ENCODE measurements at places on chromosomes 6 and 20. TPM values are rescaled to one million over a fixed set of nuclear protein-coding genes. Genes with fewer than 3 reads are reported as not detected.
A peak's percentile ranks its signal among the peaks of the same experiment; 100 is the strongest.

Gene GPSM3
- polyA plus RNA-seq: 6.2 TPM

GRCh38 chr6:157726892-157727628 lies 96.0 kb upstream of the SNX9 start:
- peak; percentile 63 for DNase-seq

Gene MLIP
- polyA plus RNA-seq: 102 TPM

GRCh38 chr6:144197919-144198318 lies 47.6 kb downstream of the STX11 start:
- no peak for DNase-seq

- peak; percentile 34 for DNase-seq
Measured at GRCh38 chr6:15299430-15300131, 53.7 kb downstream of the JARID2 start.

DNA sequence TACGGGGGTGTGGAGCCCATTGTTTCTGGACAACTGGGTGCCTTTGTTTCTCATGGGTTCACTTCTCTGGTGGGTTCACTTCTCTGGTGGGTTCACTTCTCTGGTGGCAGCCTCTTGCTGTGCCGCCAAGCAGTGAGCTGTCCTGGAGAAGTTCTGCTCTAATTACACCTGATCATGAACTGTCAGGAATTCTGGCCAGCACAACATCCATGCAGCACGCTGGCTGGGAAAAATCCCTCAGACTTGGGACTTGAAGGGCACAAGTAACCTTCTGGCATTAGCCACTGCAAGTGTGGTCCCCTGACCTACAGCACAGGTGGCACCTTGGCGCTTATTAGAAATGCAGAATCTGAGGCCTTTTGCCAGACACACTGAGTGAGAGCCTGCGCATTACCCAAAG lies 752.5 kb downstream of the QKI start:
- DNase-seq: no peak

- DNase-seq: no peak
Measured at GRCh38 chr20:34001378-34001777, 7.7 kb downstream of the RALY start.

DNA sequence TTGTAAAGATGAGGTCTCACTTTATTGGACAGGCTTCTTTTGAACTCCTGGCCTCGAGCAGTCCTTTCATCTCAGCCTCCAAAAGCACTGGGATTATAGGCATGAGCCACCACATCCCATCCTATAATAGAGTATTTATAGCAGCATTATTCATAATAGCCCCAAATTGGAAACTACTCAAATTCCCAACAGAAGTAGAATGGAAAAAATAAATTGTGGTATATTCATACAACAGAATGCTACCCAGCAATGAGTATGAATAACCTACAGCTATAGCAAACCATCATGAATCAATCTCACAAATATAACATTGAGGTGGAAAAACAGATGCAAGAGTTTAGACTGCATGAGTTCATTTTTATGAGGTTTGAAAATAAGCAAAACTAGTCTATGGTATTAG lies 84.8 kb upstream of the BTBD3 start:
- DNase-seq: no peak

GRCh38 chr20:31712564-31713311 lies 9.9 kb downstream of the BCL2L1 start:
- DNase-seq: peak; percentile 91

DNA sequence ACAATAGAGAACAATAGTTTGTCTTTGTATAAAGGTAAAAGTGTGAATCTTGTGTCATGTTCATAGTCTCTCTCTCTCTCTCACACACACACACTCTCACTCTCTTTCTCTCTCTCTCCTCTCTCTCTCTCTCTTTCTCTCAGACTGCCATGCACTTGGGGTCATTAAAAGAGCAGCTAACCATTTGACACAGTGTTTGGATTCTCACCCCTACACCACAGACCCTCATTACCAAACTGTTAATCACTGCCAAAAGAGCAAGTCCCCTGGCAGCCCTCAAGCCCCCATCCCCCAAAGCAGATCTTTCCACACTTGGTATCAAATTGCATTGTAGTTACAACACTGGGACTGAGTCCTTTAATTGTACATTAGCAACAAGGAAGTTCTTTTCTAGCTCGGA lies 305.8 kb upstream of the RSPO3 start:
- no peak for DNase-seq

DNA sequence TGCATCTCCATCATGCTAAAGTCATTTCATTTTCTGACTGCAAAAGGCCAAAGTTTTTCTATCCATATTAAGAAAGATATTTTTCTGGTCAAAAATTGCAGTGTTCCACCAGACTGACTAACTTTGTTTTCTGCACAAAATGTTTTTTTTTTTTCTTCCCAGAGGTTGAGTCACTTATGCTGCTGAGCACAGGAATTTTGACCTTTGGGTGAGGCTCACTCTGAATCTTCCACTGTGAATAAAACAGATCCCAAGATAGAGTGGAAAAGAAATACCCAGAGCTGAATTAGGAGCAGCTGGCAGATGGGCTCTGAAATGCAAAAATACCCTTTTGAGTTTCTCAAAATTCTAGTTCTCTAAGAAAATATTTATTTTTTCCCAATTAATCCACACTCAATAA lies 996.8 kb downstream of the KIF16B start:
- DNase-seq: no peak

GRCh38 chr20:54485631-54486030 lies 10.2 kb downstream of the DOK5 start:
- DNase-seq: no peak

Gene GNAS-AS1
- polyA plus RNA-seq: 1.1 TPM

- no peak for DNase-seq
Measured at GRCh38 chr6:143707697-143708096, 29.9 kb downstream of the PHACTR2 start.

GRCh38 chr6:36947570-36948351 lies 6.8 kb upstream of the PI16 start:
- DNase-seq: no peak

GRCh38 chr6:79079561-79080041 lies 1.5 kb upstream of the PHIP start:
- no peak for DNase-seq

- DNase-seq: no peak
Measured at GRCh38 chr6:46323966-46324622, 153.3 kb upstream of the ENPP5 start.

- DNase-seq: no peak
Measured at GRCh38 chr6:147441751-147442150, 66.7 kb upstream of the SAMD5 start.

DNA sequence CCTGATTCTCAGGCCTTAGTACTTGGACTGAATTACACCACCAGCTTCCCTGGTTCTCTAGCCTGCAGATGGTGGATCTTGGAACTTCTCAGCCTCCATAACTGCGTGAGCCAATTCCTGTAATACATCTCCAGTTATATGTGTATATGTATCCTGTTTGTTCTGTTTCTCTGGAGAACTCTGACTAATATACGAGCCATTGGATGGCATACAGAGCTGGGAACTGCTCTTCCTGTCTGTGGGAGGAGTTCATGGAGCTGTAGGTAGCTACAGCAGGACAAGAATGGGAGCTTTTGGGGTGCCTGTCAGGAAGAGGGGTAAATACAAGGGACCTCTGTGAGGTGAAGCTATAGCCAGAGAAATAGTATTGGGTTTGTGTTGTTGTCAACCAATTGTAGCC lies 41.2 kb downstream of the TMEM14A start:
- DNase-seq: no peak

DNA sequence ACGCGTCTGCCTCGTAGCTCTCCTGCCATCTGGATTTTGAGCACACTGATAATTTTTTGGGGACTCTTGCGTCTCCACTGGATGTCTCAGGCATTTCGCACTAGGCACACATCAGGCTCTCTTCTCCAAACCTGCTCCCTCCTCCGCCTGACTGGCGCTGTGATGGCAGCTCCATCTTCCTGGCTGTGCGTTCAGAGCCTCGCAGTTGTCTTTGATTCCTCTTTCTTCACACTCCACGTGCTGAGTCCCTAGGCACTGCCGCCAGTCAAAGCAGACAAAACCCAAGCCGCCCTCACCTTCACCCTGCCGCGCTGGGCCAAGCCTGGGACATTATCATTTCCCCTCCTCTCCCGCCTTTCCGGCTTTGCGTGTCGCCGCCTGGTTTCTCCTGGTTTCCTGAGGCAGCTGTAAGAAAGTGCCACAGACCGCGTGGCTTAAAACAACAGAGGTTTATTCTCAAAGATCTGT lies 778 bp downstream of the PSMG4 start:
- peak; percentile 33 for DNase-seq

GRCh38 chr6:44072959-44073611 lies 54.2 kb downstream of the MRPL14 start:
- peak; percentile 87 for DNase-seq

- no peak for DNase-seq
Measured at GRCh38 chr6:53825532-53826321, 30.9 kb downstream of the LRRC1 start.

Gene HCRTR2
- polyA plus RNA-seq: not detected

- no peak for DNase-seq
Measured at GRCh38 chr20:62001178-62001715, 64.4 kb downstream of the TAF4 start.

DNA sequence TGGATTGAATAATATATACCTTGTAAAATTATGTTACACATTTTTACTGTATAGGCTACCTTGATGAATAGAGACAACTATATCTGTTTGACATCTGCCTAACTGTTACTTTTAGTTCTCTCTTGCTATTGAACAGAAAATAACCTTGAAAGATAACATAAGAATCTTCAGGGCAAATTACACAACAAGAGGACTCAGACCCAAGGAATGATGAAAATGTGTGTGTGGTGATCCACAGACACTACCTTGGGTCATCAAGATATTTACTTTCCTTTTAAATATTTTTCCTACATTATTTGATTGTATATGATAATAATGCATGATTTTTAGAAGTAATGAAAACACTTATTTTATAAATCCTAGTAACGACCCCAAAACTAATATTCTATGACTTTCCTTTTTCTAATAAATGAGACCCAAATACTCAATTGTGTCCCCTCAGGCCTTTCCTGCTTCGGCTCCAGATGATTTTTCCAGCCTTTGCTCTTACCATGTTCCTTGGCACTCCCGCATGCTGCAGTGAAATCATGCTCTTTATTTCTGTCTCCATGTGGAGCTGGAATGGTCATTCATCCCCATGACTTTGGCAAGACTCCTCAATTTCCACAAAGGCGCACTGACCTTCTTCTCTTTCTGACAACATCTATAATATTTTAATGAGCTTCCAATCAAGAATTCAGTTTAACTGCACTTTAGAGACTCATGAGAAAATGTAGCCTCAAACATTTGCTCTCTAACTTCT lies 187.6 kb downstream of the EPM2A start:
- no peak for DNase-seq

DNA sequence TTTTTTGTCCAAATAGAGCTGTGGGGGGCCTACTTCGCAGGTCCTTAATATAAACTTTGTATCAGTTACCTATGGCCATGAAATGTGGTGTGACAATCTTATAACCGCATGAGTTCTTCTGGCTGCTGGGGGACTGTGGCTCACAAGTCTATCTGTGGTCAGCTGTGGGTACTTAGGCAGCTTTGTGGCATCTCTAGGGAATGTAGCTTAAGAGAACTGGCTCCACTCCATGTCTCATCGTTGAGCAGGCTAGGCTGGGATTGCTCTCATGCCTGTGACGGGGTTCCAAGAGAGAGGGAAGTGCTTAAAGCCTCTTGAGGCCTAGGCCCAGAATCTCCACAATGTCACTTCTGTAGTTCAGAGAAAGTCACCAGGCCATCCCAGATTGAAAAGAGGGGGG lies 140.5 kb downstream of the BTBD3 start:
- DNase-seq: no peak

GRCh38 chr20:15379681-15380296 lies 1042.4 kb upstream of the FLRT3 start:
- DNase-seq: no peak

DNA sequence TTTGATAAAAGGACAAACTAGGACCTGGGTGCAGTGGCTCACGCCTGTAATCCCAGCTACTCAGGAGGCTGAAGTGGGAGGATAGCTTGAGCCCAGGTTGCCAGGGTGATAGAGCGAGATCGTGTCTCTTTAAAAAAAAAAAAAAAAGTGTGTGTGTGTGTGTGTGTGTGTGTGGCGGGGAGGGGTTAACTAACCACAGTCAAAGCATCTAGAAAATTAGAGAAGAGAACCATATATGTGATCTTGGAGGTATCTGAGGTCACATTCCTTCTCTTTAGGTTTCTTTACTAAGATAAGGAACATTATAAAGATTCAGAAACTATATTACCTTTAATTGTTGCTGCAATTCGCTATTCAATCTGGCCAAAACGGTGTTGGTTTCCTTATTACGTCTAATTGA lies 80.9 kb downstream of the REPS1 start:
- DNase-seq: no peak

- DNase-seq: no peak
Measured at GRCh38 chr20:6501061-6501460, 266.4 kb upstream of the BMP2 start.

DNA sequence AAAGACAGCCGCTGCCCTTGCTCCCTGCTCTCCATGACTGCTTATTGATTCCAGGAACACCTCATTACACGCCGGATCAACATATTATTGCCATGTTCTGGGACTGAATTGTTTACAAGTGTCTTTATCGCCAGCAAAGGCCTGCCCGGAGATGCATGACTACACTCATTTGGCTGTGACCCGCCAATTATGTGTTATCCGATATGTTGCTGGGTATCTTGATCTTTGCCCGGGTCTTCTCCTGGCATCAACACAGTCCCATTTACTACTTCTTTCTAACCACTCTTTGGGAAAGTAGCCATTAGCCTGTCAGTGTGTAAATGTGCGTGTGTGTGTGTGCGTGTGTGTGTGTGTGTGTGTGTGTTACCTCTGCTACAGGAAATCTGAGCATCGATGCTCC lies 15.4 kb downstream of the LINC00237 start:
- no peak for DNase-seq

DNA sequence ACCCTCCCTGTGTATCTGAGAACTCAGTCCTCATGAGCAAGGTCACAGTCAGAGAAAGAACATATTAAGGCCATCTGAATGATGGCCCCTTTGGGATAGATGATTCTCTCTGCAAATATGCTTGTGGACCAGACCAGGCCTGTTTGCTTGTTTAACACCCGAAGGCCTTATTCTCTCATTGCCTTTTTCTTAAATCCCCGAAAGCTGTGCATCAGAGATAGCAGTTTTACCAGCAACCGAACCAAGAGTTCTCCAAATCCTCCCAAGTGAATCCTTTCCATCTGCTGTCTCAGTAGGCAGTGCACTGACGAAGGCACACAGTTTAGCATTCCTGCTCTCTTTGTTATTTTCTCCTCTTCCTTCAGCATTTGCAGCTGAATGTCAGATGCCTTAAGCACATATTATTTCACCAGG lies 79.8 kb downstream of the TRMT6 start:
- DNase-seq: no peak

GRCh38 chr6:39432330-39433025 lies 110.0 kb upstream of the KCNK16 start:
- no peak for DNase-seq

- no peak for DNase-seq
Measured at GRCh38 chr20:5217616-5218015, 90.8 kb downstream of the CDS2 start.

DNA sequence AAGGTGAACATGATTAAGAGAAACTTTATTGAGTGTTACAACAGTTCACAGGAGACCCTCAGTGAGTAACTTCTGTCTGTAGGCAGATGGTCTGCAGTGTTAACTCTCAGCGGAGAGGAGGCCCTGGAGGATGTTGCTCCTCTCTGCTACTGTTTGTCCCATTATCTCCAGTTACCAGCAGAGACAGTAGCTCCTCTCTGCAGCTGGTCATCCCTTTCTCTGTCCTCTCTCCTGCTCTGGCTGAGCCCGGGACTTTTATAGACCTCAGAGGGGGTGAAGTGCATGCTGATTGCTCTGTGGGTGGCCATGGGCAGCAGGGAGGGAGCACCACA lies 5.7 kb downstream of the GTSF1L start:
- no peak for DNase-seq

Gene C20orf204
- 0.49 TPM for polyA plus RNA-seq

GRCh38 chr6:45323656-45324224 lies 4.4 kb upstream of the RUNX2 start:
- no peak for DNase-seq

Measured in heart right ventricle (tissue), 16 donors.